ENCODE measurements at places on chromosomes 5 and 9.

DNA sequence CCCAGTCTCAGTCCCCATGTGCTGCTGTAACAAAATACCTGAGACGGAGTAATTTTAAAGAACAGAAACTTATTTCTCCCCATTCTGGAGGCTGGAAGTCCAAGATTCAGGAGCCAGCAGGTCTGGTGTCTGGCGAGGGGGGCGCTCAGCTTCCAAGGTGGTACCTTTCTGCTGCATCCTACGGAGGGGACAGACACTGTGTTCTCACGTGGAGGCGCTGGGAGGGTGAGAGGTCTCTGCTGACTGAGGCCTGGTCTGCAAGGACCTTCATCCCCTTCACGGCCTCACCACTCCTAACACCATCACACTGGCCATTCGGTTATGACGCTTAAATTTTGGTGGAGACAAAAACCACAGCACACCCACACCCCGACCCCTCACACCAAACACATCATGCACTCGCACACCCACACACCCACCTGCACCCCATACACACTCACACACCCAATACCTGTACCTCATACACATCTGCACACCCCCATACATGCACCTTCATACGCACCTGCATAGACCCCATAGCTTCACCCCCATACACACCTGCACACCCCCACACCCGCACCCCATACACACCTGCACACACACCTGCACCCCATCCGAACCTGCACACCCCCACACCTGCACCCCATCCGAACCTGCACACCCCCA, 9.8 kb upstream of the ZDHHC11 start:
- no peak for DNase-seq

DNA sequence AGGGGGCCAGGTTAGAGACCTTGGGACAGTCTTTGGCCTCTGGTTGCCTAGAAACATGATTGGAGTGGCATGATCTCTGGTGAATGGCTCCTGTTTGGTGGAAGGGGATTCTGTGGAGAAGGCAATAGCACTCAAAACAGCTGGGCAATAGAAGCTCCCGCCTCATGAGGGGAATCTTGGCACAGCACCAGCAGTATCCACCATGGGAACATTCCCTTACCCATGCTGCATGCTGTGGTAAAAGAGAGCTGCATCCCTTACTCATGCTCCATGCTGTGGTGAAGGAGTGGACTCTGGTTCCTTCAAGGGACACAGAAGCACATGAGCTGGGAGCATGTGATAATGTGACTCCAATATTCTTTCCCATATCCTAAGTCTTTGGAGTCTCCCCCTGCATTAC, 160.6 kb downstream of the PJA2 start:
- DNase-seq = no peak

GRCh38 chr9:104795082-104795481, 31.2 kb downstream of the NIPSNAP3B start:
- no peak for DNase-seq

GRCh38 chr5:132257131-132258101, at the start of gene PDLIM4:
PDLIM4 (plus strand) TSS chr5:132257696; CDS start chr5:132257735, 39 bp downstream.
- no peak for DNase-seq

DNA sequence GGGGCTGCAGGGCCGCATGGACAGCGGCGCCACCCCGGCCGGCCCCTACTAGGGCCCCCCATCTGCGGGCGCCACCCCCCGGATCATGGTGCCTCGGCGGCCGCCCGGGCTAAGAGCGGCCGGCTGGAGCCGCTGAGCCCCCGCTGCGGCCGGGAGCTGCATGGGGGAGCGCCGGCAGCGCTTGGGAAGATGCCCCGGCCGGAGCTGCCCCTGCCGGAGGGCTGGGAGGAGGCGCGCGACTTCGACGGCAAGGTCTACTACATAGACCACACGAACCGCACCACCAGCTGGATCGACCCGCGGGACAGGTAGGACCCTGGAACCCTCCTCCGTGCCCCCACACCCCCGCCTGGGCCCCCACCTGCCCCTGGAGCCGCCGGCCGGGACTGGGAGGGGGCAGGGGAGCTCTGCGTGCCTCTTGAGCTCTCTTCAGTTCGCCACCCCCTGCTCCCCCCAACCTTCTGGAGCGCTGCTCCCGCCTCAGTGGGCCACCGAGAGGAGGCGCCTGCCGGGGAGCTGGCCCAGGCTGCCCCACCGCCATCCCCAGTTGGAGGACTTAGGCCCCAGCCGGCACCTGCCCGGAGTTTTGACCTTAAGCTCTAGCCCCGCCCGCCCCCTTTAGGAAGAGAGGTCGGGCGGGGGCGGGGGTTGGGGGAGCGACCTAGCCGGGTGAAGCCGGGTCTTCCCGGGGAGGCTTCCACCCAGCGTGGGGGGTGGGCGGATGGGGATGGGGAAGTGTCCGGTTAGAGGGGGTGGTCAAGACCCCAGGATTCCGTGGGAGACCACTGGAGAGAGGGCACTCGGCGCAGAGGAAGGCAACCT, 730 bp downstream of the WWC1 start:
- peak; percentile 41 for DNase-seq

DNA sequence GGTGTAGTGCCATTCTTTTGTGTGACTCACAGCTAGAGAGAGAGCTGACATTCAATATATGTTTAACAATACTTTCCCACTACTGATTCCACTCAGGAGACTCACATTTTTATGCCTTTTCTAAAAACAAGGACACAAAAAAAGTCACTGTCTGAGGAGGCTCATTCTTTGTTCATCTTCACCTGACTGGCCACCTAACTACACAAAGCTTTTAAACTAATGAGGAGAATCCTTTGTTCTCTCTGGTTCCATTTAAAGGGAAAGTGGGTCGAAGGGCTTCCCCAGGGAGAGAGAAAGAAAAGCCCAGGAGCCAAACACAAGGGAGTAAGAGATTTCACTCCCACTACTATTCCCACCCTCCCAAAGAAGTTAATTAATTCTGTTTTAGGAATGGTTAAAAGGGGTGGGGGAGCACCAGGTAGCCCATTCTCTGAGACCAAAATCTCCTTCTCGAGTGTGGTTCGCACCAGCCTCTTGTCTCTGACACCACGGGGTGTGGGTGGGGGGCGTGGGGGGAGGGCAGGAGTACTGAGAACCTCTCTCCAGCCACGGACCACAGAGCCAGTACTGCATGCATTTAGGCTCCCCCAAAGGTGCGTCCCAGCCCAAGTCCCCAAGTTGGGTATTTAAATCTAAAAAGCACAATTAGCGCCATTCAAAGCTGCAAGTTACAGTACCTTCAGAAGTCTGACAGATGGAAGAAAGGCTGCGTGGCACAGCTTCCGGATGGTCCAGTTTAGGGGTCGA, 747 bp downstream of the TRPM3 start:
- DNase-seq = no peak

GRCh38 chr9:37596504-37596903, 4.1 kb upstream of the TOMM5 start:
- DNase-seq = no peak

DNA sequence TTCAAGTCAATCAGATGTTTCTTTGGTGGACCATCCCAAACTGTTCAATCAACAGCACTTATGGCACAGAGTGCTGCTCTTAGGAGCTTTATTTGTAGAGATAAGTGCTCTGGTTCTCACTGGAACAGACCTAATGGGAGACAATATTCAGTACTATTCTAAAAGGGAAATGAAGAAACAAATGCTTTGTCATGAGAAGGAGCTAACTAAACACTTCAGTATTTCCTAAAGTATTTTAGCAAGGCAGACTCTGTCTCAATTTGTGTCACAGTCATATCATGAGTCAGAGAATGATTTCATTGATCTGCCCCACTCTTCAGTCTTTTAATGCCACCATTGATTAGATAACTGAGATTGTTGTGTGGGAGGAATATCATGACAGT, 175.3 kb downstream of the SLF1 start:
- peak; percentile 41 for DNase-seq

GRCh38 chr5:88485531-88485930, 216.9 kb upstream of the TMEM161B start:
- DNase-seq = no peak

- no peak for DNase-seq
Observed at GRCh38 chr5:5141625-5142525, 1.7 kb downstream of the ADAMTS16 start.

DNA sequence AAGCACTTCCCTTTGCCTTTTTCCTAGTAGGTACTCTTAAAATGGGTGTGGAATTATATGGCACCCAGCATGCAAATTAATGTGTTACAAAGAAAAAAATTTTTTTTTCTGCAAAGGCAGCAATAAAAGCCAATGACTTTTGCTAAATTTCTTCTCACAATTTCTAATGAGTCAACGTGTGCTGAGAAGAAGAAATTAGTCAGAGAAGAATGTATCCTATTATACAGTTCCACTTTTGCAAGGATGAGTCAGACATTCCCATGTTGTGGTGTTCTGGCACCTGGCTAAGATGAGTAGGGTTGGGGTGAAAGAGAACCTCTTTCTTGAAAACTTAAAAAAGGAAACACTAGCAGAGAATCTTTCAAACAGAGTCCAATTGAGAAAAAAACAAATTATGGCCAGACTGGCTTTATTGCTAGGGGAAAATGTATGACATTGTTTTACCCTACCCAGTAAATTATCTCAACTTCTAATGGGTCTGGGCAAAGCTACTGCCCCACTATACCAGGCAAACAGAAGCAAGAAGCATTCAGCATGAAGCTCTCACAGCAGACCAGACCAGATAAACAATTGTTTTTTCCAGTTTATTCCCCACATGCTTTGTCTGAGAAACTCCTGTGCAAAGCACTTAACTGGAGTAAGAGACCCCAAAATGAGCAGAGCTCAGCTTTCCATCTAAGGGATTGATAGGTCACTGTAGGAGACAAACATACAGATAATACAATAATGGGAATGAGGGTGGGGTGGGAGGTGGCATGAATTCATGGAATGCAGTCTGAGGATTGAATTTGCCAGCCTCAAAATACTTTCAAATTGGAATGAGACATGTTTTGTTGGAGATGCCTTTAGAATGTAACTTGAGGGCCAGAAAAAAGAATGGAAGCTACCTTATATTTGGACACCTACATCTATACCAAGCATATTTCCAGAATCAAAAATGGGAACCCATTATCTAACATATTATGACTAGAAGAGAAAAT, 220.8 kb upstream of the RFX3 start:
- no peak for DNase-seq

- no peak for DNase-seq
Observed at GRCh38 chr5:124478264-124478663, 268.2 kb downstream of the ZNF608 start.

DNA sequence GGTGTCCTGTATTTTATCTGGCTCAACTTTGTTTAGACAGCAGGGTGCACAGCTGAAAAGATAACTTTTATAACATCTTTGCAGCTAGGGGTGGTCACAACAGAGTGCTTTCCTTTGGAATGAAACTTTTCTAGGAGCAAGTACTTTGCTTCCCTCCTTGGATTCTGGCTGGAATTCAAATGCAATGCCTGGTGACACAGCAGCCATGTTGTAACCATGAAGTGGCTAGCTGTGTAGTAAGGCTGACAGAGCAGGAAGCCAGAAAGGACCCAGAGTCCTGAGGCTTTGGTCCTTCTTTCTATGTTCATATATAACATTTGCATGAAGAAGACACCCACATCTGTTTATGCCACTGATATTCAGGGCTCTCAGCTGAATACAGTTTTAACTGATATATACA, 48.1 kb downstream of the TENT4A start:
- no peak for DNase-seq

- no peak for DNase-seq
Observed at GRCh38 chr9:33162721-33163311, 4.3 kb downstream of the B4GALT1 start.

GRCh38 chr5:134594797-134595457, 37.7 kb downstream of the SAR1B start:
- DNase-seq = no peak

DNA sequence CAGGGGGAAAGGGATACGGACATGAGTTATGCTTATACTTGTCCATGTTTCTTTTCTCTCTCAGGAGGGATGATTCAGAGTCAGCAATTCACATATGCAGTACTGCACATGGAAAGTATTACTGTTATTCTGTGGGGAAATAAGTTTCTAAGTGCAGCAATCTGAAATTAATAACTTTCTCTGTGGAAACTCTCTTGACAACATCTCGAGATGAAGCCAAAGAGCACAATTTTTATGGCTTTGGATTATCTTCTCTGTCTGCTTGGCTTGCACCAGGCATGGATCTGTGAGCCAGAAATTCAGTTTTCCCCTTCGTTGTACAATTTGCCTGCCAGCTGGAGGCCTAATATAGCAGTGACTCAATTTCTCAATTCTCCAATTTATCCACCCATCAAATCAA, 2.5 kb upstream of the NDFIP1 start:
- DNase-seq = no peak

DNA sequence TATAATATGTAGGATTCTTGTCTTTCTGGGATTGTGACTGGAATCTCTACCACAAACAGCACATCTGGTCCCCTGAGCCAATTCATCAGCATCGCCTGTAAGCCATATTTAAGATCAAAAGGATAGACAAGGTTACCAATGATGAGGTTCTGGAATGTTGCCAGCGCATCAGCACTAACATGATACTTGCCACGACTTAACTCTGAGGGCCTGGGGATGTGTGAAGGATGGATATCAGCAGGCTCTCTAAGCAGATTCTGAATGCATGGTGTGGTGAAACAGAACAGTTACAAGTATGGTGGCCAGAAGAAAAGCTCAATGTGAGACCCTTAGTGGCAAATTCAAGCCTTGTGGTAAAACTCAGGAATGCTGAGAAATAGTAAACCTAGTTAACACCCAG, 143.0 kb downstream of the XRCC4 start:
- DNase-seq = no peak

- DNase-seq = no peak
Observed at GRCh38 chr5:58849921-58850667, 267.2 kb downstream of the RAB3C start.

- DNase-seq = no peak
Observed at GRCh38 chr5:62059960-62060359, 246.0 kb upstream of the KIF2A start.

- no peak for DNase-seq
Observed at GRCh38 chr9:71162126-71162525, 40.7 kb upstream of the TRPM3 start.

GRCh38 chr9:137326445-137327065, 24.5 kb upstream of the NRARP start:
- peak; percentile 45 for DNase-seq

DNA sequence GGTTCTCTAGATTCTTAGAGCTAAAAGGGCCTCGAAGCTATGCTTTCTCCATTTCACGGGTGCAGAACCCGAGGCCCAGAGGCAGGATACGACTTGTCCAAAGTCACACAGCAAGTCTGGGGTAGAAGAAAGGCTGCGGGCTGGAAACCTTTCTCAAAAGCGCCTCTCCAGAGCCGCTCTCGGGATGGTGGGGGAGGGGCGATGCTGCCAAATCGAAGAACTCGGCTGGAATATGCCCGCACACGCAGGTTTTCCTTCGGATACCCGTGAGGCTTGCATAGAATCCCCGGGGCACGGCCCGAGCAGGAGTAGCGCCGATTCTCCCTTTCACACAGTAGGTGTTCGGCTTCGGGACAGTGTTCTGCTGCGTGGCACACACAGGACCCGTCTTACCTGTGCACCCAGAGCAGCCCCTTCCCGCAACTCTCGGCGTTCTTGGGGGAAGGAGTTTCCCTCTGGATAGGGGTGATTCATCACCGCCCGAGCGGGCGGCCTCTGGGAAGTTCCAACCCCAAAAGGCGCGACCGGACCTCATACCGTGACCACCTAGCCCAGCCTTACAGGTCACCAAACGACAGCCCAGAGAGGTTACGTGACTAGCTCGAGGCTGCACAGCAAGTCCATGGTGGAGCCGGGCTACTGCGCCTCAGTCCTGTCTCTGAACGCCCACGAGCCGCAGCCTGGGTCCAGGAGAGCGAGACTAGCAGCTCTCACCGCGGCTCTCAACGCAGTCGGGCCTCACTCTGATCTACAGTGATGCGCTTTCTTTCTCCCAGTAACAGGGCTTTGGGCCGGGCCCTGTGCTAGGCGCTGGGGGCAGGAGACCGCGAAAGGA, 4.1 kb downstream of the PAX5 start:
- DNase-seq = peak; percentile 76

- DNase-seq = no peak
Observed at GRCh38 chr5:72109625-72110024, 2.4 kb downstream of the MAP1B start.
